Stimulated activated CD4-positive, alpha-beta T cell treated with anti-CD3 and anti-CD28 coated beads, Interleukin-4, amount 100 ng/mL, for 24 hours (primary cell): ENCODE measurements at places on chromosomes 3 and 15.

DNA sequence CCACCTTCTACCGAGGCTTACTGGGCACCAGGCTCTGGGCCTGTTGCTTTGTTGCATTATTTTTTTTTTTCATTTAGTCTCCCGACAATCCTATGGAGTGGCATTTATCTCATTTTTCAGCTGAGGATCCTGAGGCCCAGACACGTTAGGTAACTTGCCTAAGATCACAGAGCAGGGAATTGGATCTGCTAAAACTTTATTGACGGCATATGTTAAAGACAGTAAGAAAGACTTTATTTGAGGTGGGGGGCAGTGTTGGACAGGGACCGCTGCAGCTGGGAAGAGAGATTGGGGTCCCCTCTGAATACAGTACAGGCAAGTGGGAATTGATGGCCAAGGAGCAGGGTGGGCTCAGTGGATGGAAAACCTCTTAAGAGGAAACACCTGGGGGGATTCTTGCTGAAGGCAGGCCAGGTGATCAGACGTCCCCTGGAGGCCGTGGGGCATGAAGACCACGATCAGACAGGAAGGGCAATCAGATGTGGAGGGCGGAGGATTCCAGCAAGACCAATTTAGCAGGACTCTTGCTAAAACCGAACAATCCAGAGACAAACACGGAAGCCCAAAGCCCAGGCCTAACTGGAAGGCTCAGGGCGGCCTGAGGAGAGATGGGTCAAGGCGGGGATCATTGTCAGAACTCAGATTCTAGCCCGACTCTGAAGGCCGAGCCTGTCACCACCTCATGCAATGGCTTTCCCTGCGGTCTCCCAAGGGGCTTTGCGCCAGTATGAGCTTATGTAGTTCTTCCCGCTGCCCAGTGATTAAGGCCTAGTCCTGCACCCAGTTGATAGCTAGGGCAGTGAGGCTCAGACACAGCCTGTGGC is 53.7 kb downstream of the RGMA start:
- DNase-seq = no peak

DNA sequence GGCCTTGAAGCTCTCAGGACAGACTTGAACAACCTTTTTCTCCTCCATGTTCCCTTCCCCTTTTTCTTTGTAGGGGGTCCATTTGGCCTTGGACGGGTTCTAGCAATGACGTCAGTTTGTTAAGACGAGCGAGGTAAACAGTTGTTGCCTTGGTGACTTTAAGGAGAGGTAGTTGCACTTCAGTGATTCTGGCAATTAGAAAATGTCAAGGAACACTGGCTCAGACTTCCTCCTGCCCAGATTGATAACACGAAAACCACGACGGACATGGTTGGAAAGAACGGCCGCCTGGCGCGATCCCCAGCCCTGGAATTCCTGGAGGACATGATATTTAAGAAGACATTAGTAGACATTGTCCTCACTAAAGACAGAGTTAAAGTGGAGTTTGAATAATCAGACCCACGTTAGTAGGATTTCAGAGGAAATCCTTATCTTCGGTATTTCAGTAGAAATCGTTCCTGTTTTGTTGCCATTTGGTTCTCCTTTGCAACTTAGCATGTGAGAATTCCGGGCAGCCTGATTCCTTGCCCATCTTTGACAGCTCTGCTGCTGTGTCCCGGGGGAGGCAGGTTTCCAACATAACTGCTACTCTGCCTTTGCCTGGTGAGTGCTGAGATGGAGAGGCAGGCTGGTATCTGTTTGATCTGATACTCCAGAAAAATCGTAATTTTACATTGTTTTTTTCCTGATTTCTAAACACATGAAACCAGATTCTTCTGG is 87.3 kb downstream of the ST6GAL1 start:
- no peak for DNase-seq

- DNase-seq = no peak
These were observed 38.3 kb downstream of the PDE8A start for GRCh38 chr15:85019815-85020590.

- no peak for DNase-seq
These were observed 619.0 kb downstream of the MECOM start for GRCh38 chr3:169044331-169045113.

DNA sequence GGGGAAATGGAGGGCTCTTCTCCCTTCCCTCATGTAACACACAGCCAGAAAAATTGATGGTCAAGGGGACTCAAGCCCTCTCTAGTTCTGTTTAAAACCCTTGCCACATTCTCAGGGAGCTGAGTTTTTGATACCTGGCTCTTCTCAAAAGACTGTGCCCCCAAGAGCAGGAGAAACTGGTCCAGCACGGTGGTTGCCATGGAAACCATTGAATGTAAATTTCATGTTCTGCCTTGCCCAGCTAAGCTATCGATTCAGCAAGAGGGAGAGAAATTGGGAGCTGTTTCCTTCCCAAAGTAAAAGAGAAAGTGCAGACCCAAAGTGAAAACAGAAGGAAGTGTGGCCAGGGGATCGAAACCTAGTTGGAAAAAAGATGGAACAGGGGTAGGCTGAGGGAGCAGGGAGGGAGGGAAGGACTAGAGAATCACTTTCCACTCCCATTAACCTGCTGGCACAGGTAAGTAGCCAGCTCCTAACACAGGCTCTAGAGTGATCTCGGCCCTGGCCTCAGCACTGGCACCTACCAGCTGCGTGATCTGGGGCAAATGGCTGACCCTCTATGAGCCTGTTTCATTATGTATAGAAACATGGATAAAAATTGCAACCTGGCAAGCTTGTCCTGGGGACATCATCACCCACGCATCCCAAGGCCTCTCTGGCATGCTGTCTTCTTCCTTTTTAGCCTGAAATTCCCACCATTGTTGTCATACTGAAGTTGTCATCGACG is 140.9 kb downstream of the TPRA1 start:
- no peak for DNase-seq

- no peak for DNase-seq
These were observed 202.9 kb upstream of the PROK2 start for GRCh38 chr3:71987828-71988227.

GRCh38 chr3:132315851-132316250 is 1.4 kb upstream of the ACP3 start:
- no peak for DNase-seq

GRCh38 chr3:54064486-54064885 is 57.9 kb upstream of the CACNA2D3 start:
- DNase-seq = no peak

GRCh38 chr15:83449250-83449671 is 2.1 kb downstream of the SH3GL3 start:
- DNase-seq = no peak

DNA sequence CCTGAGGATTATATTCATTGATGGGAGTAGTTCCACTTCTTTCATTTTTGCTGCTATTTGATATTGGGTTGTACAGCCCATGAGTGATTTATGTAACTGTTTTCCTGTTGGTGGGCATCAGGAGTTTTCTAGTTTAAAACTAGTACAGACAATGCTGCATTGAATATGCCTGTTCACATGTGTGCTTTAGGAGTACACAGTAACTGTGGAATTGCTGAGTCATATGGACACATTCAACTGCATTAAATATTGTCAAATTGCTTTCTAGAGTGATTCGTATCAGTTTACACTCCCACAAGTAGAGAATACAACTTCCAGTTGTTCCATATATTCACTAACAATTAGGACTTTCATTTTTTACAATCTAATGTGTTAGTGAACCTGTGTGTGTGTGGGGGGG is 59.8 kb upstream of the THSD4 start:
- DNase-seq = no peak

- no peak for DNase-seq
These were observed 977.6 kb downstream of the MCTP2 start for GRCh38 chr15:95208988-95209387.

DNA sequence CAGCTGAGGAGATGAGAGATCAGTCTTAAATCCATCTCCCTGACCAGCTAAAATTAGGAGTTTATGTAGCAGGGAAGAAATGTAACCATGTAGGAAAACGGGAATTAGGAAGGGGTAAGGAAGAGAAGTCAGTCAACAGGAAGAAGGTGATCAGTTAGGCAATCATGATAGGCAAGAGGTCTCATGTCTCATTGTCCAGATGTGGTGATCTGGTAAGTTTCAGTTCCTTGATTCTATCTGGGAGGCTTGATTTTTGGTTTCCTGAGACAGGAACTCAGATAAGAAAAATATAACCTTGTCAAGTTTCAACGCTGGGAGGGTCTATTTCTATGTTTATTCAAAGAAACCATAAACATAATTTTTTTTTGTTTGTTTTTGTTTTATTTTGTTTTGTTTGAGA is 40.3 kb upstream of the TBC1D5 start:
- no peak for DNase-seq

DNA sequence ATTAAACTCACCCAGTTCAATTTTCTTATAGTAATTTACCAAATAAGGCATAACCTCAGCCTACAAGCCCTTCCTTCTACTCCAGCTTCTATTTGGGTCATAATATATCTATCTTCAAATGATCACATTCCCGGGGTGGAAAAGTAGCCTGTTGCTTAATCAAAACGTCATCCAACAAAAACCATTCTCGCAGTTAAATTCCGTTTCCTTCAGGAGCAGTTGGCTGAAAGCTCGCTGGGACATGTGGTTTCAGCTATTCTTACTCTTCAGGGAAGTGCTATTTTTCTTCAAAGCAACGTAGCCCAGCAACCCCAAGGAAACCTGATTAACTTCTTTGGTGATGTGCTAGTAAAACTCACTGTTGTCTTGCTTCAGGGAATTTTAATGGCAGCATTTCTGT is 59.6 kb downstream of the MAGI1 start:
- no peak for DNase-seq
